CD4-positive, alpha-beta memory T cell (primary cell): ENCODE measurements at places on chromosomes 1 and 21. TPM values are rescaled to one million over a fixed set of nuclear protein-coding genes. Genes with fewer than 3 reads are reported as not detected.

GRCh38 chr1:92466683-92467352 is 19.9 kb downstream of the GFI1 start:
- no peaks in the 10 kb centered on the region for H3K27me3 ChIP-seq
- no peak overlapping the region for H3K4me3 ChIP-seq
- no peak for DNase-seq
- H3K27ac ChIP-seq, result no peak overlapping the region

DNA sequence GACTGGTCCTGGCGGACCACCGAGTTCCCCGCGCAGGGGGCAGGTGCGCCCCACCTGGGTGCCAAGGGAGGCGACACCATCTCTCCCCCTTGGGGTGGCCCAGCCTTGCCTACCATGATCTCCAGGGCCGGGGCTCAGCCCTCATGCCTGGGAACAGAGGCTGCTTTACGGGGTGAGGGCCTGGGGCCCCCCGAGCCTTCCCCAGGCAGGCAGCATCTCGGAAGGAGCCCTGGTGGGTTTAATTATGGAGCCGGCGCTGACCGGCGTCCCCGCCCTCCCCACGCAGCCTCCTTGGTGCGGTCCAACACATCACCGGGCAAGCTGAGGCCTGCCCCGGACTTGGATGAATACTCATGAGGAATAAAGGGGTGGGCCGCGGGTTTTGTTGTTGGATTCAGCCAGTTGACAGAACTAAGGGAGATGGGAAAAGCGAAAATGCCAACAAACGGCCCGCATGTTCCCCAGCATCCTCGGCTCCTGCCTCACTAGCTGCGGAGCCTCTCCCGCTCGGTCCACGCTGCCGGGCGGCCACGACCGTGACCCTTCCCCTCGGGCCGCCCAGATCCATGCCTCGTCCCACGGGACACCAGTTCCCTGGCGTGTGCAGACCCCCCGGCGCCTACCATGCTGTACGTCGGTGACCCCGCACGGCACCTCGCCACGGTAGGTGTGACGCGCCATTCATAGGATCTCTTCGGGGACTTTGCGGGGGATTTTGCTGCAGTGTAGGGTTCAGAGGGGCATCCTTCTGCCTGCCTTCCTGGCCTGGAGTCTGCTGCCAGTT is 38.2 kb downstream of the TP73 start:
- no peaks in the 10 kb centered on the region for H3K27me3 ChIP-seq
- no peak overlapping the region for H3K4me3 ChIP-seq
- DNase-seq, result no peak

Gene UBL4B
- total RNA-seq, result not detected

- H3K27me3 ChIP-seq, result no peaks in the 10 kb centered on the region
- no peak for DNase-seq
- H3K4me1 ChIP-seq, result no peaks in the 10 kb centered on the region
- H3K27ac ChIP-seq, result no peak overlapping the region
- H3K4me3 ChIP-seq, result no peak overlapping the region
Observed at GRCh38 chr21:38714999-38715398, 90.7 kb upstream of the ETS2 start.

DNA sequence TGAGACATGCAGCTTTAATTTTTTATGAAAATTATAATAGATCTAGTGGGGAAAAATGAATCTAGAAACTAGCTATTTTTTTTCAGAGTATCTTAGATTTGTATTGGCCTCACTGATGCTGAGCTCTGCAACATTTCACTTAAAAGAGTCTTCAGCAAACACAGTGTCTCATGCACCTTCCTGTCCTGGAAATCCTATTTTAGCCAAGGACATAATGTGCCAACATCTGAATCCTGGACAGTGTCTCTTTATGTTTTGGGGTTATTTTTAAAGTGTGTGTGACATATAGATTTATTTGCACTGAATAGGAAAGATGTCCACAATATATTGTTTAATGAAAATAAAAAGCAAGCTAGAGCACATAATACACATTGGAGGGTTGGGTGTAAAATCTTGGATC is 199.1 kb upstream of the FMN2 start:
- H3K4me1 ChIP-seq, result no peaks in the 10 kb centered on the region
- H3K36me3 ChIP-seq, result no peaks in the 10 kb centered on the region
- H3K4me3 ChIP-seq, result no peak overlapping the region
- DNase-seq, result no peak
- no peaks in the 10 kb centered on the region for H3K27me3 ChIP-seq

Gene SLAMF6
- 56.4 TPM for total RNA-seq

- no peaks in the 10 kb centered on the region for H3K4me1 ChIP-seq
- H3K4me3 ChIP-seq, result no peak overlapping the region
- H3K36me3 ChIP-seq, result no peaks in the 10 kb centered on the region
- H3K27me3 ChIP-seq, result no peaks in the 10 kb centered on the region
- no peak overlapping the region for H3K27ac ChIP-seq
Observed at GRCh38 chr21:38596264-38597042, 98.2 kb upstream of the ERG start.

Gene REN
- total RNA-seq, result not detected

GRCh38 chr1:12596007-12596821 is 21.8 kb downstream of the DHRS3 start:
- peaks cover 4% of the 10 kb centered on the region for H3K36me3 ChIP-seq
- no peaks in the 10 kb centered on the region for H3K27me3 ChIP-seq
- H3K4me3 ChIP-seq, result no peak overlapping the region
- H3K4me1 ChIP-seq, result peaks cover 35% of the 10 kb centered on the region

Gene IGFN1
- total RNA-seq, result not detected

- H3K36me3 ChIP-seq, result no peaks in the 10 kb centered on the region
- no peak for DNase-seq
- no peaks in the 10 kb centered on the region for H3K27me3 ChIP-seq
- H3K4me1 ChIP-seq, result no peaks in the 10 kb centered on the region
- no peak overlapping the region for H3K4me3 ChIP-seq
Observed at GRCh38 chr1:167750641-167751040, 28.9 kb downstream of the MPZL1 start.

DNA sequence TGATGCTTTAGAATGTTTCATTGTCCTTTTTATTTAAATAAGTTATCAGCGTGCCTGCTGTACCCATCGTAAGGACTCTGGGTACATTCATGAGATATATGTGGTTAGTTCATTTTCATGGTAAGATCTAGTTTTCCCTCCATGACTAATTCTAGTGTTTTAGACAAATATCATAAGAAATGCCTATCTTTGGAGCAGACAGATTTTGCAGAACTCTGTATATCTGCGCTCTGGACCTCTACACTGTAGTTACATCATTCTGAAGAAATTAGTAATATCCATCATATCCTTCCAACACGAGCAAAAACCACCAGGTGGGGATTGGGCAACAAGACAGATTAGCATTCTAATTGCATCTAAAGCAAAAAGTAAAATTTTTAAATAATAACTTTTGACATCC is 499.2 kb downstream of the SETD4 start:
- H3K36me3 ChIP-seq, result no peaks in the 10 kb centered on the region
- no peak overlapping the region for H3K27ac ChIP-seq
- no peak overlapping the region for H3K4me3 ChIP-seq
- DNase-seq, result no peak

Gene FMO1
- not detected for total RNA-seq

GRCh38 chr1:3656450-3657095 is 4.3 kb downstream of the TP73 start:
- no peaks in the 10 kb centered on the region for H3K36me3 ChIP-seq
- H3K27me3 ChIP-seq, result peaks cover 3% of the 10 kb centered on the region
- no peak overlapping the region for H3K27ac ChIP-seq
- H3K4me1 ChIP-seq, result peaks cover 3% of the 10 kb centered on the region

- H3K27ac ChIP-seq, result no peak overlapping the region
- DNase-seq, result no peak
- no peaks in the 10 kb centered on the region for H3K36me3 ChIP-seq
- no peaks in the 10 kb centered on the region for H3K27me3 ChIP-seq
Observed at GRCh38 chr1:109513110-109513710, 3.7 kb upstream of the AMIGO1 start.

Gene CLCA4
- total RNA-seq, result not detected

Gene RBM15
- total RNA-seq, result 51.4 TPM

Gene NFYC
- 73.6 TPM for total RNA-seq

Gene INSRR
- 0.06 TPM for total RNA-seq

GRCh38 chr1:55530749-55531478 is 315.8 kb upstream of the USP24 start:
- H3K4me3 ChIP-seq, result no peak overlapping the region
- no peak overlapping the region for H3K27ac ChIP-seq
- no peaks in the 10 kb centered on the region for H3K36me3 ChIP-seq
- no peaks in the 10 kb centered on the region for H3K27me3 ChIP-seq
- no peaks in the 10 kb centered on the region for H3K4me1 ChIP-seq

Gene BOLA1
- 25.2 TPM for total RNA-seq

DNA sequence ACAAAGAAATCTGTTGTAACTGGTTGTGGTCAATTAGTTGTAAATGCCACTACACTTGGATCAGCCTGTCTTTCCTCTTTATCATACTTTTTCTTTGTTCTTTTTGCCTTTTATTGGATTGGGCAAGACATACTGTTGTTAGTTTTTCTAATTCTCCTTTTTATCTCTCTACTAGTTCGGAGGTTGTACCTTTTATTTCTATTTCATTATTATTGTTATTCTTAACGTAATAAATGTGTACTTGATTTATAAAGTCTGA is 59.2 kb downstream of the IVNS1ABP start:
- H3K27ac ChIP-seq, result no peak overlapping the region
- no peaks in the 10 kb centered on the region for H3K27me3 ChIP-seq
- peaks cover 14% of the 10 kb centered on the region for H3K4me1 ChIP-seq
- no peaks in the 10 kb centered on the region for H3K36me3 ChIP-seq
- H3K4me3 ChIP-seq, result no peak overlapping the region
